ENCODE measurements at places on chromosomes 4 and X. TPM values are rescaled to one million over a fixed set of nuclear protein-coding genes. Genes with fewer than 3 reads are reported as not detected.

The ZNF141 gene
- 17.0 TPM for total RNA-seq

The GRIA3 gene
- total RNA-seq, result 0.51 TPM

The TBC1D8B gene
- 3.6 TPM for total RNA-seq

The COPS4 gene
- total RNA-seq, result 32.2 TPM

DNA sequence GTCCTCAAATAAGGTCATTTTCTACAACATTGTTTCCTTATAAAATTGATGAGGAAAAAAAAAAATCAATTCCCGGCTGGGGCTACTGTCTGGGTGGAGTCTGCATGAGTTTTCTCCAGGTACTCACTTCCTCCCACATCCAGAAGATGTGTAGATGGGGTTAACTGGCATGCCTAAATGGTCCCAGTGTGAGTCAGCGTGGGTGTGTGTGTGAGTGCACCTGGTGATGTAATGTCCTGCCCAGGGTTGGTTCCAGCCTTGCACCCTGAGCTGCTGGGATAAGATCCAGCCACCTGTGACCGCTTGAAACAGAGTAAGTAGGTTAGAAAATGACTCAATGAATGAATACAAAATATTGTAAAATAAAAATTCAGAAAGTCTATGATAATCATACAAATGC is 11.1 kb downstream of the USP26 start:
- DNase-seq, result no peak

GRCh38 chrX:56793112-56793430 is 64.0 kb downstream of the NBDY start:
- DNase-seq, result no peak

- DNase-seq, result no peak
Measured at GRCh38 chr4:29560452-29560851, 1159.7 kb upstream of the PCDH7 start.

All from endothelial cell (in vitro differentiated cells).